Stimulated activated CD4-positive, alpha-beta T cell treated with anti-CD3 and anti-CD28 coated beads, Interleukin-4, amount 100 ng/mL, for 24 hours (primary cell): ENCODE measurements at places on chromosomes 4 and X.

DNA sequence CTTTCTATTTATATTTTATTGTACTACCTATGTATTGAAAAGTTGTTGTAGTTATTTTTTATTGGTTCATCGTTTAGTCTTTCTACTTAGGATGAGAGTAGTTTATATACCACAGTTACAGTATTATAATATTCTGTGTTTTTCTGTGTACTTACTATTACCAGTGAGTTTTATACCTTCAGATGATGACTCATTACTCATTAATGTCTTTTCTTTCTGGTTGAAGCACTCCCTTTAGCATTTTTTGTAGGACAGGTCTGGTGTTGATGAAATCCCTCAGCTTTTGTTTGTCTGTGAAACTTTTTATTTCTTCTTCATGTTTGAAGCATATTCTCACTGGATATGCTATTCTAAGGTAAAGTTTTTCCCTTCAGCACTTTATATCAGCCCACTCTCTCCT, 7.7 kb downstream of the LUZP4 start:
- DNase-seq, result no peak

GRCh38 chrX:154369449-154370299, 4.8 kb downstream of the FLNA start:
- DNase-seq, result peak; percentile 66

DNA sequence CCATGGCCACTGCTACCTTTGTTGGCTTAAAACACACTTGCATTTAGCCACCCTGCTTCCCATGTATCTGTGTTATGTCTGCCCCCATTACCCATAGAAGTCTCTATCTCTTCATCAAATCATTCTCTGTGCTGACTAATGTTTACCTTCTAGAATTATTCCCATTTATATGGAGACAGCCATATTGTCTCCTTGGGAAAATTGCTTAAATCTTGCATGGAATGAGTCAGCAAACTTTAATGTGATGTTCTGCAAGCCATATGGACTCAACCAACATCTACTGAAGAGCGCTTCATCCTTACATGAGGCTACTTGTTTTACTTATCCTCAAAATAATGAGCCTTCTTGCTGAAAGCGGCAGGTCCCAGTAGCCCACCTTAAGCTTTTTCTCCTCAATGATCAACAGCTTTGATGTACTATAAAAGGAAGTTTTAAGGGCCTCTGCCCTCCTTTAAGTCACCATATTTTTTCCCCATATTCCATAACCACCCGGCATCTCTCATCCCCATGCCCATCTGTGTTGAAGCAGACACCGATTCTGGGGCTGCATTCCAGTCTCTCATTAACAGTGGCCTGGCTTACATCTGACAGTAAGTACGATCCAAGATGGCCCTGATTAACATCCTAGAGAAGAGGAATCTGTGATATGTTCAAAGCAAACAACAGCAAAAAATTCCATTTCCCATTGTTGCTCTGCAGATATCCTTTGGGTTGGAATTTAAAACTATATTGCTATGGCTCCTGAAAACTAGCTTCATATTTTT, 130.4 kb downstream of the ARHGAP6 start:
- no peak for DNase-seq

- peak; percentile 66 for DNase-seq
Measured at GRCh38 chr4:3201718-3202702, 46.9 kb upstream of the MSANTD1 start.

DNA sequence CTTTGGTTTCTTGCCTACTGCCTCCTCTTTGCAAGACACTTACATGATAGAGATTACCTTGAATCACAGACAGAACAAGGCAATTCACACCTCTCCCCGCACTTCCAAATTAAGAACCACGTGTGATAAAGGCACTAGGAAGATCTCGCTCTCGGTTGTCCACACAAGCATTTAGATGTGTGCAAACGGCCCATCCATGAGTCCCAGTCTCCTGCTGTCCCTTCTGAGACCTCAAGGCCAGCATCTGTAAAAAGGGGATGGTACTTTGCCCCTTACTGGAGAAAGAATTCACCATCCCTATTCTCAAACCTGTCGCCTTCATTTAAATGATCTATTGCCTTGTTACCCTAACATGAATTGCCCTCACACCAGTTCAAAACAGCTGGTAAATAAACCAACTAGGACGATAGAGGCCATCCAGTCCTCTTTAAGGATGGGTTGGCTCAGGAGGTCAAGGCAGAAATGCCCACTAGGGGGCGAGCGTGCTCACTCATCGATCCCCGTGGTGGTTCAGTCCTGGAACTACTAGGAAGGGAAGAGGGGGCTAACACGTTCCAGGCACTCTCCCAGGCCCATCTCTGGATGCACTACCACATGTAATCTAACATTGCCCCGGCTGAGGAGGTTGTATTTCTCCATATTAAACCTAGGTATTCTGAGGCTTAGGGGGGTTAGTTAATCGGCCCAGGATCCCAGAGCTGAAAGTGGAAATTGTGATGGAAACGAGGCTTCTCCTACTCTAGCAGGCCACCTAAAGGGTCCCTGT, 95.8 kb downstream of the DHX15 start:
- DNase-seq, result peak; percentile 67
